ENCODE measurements at places on chromosomes 6 and 20. TPM values are rescaled to one million over a fixed set of nuclear protein-coding genes. Genes with fewer than 3 reads are reported as not detected.

The GSTA4 gene
- 64.0 TPM for total RNA-seq

The CFB gene
- 56.5 TPM for total RNA-seq

The IPCEF1 gene
- total RNA-seq = not detected

The OOEP gene
- not detected for total RNA-seq

The TREML1 gene
- not detected for total RNA-seq

All from cardiac ventricle fibroblast (primary cell).